Stimulated activated CD4-positive, alpha-beta T cell treated with anti-CD3 and anti-CD28 coated beads, TNF-alpha, amount 100 ng/mL, for 1 hour (primary cell): ENCODE measurements at places on chromosomes 13 and 19.

DNA sequence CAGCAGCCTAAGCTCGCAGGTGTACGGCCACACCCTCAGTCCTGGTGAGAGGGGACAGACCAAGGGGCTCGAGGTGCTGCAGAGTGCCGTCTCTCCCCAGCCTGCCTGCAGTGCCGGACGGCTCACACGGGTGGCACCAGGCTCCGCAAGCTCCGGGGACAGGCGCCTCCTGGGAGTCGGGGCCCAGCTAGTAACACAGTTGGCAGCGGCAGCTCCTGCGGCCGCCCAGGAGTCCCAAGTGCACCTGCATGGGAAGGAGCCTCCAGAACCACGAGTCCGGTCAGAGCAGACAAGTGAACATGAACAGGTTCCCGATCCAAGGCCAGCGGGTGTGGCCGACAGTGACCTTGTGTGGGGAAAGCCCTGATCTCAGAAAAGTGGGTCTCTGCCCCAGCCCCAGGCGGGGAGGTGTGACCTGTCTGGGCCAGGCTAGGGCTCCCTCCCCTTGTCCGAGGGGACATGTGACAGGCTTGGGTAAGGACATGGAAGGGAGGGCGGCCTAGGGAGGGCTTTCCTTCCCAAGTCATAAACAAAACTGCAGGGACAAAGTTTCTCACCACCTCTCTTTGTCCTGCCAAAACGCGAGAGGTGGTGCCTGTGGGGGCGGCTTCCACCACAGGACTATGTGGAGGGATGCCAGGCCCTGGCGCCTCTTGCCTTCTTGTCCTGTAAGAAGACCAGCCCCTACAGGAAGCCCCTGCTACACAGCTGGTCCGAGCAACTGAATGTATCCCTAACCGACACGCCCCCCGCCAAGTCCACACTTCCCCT is 46.5 kb downstream of the MLLT1 start:
- DNase-seq, result no peak

GRCh38 chr19:33282036-33282671 is 20.2 kb downstream of the CEBPA start:
- DNase-seq, result no peak

DNA sequence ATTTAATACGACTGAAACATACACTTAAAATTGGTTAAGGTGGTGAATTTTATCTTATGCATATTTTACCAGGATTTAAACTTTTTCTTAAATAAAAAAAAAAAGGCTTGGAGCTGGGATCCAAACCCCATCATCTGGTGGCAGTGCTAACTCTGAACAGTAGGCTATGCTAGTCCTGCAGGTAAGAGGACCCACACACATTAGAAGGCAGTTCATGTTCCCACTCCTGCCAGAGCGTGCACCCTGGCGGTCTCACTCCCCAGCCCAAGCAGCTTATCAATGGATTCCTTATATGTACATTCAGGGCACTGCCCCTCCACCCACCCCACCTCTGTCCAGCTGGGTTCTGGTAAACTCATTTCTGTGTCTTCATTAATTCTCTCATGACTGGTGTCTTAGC is 31.3 kb upstream of the CEBPA start:
- no peak for DNase-seq

DNA sequence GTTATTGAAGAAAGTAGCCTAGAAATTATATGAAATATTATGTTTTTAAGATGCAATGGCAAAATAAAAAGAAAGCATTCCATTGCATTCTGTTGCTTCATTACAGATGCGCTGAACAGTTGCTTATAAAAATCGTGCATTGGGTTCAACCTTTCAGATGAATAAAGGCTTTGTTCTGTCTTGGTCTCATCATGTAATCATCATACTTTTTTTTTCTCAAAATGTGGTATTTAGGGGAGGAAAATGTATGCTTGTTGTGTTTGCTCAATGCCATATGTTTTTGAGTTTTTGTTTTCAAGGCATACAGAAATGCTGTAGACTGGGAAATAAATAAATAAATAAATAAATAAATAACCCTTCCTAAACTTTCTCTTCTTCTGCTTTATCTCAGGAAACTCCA is 1.1 kb upstream of the MBNL2 start:
- no peak for DNase-seq

GRCh38 chr13:59774491-59774971 is 389.2 kb downstream of the DIAPH3 start:
- no peak for DNase-seq
